ENCODE measurements at places on chromosomes 7 and 10.

DNA sequence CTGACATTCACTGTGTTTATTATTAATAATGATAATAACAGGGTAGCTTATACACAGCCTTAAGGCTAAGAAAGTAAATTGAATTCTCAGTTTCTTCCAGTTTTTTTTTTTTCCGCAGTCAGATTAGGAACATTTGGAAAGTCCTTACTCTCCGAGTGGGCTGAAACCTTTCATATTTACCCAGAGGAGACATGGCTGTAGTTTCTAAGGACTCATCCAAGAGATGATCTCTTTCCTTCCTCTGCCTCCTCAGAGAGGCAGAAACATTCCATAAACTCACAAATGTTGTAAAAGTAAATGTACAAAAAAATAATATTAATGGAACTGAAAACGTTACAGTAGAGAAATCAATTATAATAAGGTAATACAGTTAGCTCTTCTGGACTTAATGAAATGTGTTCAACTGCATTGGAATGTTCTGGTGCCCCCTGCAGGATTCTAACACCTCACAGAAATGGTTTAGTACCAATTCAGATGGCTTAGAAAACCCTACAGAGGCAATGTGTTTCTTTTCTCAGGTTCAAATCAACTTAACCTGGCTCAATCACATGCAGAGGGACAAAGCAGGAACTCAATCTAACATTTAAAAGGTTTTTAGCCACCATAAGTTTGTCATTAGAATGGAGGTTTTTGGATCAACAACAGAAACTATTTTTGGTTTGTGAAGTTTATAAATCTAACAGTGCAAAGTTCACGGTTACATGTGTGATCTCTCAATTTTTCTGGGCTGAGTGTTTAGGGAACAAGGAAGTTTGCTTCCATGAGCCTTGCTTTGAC is 71.7 kb downstream of the ICA1 start:
- peak; percentile 59 for DNase-seq

DNA sequence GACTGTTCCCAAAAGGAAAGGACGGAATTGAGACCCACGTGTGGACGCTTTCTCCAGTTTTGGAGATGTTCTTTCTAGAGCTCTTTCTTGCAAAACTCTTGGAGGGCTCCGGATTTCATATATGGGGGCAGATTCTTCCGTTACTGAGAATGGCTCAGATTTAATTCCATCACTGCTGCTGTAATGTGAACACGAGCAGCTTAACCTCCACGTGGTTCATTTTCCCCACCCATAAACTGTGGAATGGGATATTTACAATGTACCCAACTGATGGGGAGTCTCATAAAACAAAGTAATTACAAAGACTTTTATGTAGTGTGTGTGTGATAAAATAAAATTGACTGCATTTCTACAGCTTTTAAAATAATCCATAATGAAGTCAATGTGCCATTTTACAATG is 15.1 kb upstream of the MSRB2 start:
- no peak for DNase-seq

DNA sequence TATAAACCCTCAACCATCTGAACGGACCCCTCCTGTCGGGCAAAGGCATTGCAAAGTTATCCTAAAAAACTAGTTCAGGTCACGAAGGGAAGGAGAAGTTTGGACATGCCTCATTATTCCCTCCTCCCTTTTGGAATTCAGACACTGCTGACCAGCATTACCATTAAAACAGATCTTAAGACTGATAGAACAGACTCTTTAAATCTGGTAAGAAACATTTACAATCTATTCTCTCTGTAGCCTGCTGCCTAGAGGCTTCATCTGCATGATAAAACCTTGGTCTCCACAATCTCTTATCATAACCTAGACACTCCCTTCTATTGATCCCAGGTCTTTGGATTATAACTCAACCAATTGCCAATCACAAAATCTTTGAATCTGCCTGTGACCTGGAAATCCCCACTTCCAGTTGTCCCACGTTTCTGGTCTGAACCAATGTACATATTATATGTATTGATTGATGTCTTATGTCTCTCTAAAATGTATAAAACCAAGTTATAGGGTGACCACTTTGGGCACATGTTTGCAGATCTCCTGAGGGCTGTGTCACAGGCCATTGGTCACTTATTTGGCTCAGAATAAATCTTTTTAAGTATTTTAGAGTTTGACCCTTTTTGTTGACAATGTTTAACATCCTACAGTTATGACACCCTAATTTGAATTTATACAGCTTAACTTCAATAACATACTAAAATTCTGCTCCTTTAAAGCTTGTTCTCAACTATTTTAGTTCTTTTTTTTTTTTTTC is 23.5 kb upstream of the CNNM2 start:
- DNase-seq = no peak

- DNase-seq = no peak
These were observed 32.5 kb downstream of the BMPER start for GRCh38 chr7:33937871-33938270.

GRCh38 chr10:102504179-102504975 is 605 bp downstream of the SUFU start:
- no peak for DNase-seq
